Activated CD4-positive, alpha-beta T cell treated with anti-CD3 and anti-CD28 coated beads, Interleukin-2, amount 50 U/mL, for 16 hours (primary cell): ENCODE measurements at places on chromosomes 6 and 20.

- DNase-seq: no peak
Observed at GRCh38 chr20:10065154-10065833, 30.5 kb downstream of the ANKEF1 start.

DNA sequence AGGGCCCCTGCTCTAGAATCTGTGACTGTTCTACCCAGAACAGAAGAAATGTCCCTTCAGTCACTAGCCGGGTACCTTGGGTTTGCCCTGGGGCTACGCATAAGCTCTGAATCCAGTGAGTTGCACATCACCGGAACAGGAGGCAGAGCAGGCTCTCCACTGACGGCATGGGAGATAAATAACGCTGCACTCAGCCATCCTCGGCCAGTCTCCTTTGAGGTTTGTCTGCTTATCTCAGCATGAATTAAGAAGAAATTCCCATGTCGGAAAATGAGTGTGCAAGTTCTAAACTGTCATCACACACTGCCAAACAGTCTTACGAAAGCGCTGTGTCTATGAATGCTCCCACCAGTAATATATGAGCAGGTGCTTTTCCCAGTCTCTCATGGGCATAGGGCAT lies 90.8 kb downstream of the FAM50B start:
- DNase-seq: no peak

DNA sequence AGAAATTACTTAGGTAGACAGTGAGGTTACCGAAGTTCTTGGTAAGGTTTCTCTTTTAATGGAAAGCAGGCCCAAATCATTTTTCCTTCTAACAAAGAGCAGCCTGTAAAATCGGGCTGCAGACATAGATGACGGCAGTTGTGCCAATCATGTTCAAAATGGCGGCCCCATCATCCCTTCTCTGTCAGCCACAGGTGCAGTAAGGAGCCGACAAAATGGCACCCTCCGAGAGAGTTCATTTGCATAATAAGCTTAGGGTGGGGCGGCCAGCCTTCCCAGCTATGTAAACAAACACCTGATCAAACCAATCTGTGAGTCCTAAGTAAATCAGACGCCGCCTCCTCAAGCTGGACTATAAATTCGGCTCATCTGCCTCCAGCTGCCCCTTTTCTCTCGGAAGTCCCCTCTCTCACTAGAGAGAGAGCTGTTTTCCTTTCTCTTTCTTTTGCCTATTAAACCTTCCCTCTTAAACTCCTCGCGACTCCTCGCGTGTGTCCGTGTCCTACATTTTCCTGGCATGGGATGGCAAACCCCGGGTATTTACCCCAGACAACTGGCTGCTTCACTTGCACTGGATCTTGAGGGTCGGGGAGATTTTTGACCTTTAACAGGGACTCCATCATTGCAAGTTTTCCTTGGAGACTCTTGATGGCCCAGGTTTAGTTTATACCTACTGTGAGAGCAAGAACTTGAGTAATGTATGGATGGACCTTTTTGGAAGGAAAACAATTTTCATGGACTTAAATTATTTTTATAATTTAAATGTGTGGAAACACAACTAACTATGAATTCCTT lies 8.9 kb upstream of the DDR1 start:
- DNase-seq: no peak

DNA sequence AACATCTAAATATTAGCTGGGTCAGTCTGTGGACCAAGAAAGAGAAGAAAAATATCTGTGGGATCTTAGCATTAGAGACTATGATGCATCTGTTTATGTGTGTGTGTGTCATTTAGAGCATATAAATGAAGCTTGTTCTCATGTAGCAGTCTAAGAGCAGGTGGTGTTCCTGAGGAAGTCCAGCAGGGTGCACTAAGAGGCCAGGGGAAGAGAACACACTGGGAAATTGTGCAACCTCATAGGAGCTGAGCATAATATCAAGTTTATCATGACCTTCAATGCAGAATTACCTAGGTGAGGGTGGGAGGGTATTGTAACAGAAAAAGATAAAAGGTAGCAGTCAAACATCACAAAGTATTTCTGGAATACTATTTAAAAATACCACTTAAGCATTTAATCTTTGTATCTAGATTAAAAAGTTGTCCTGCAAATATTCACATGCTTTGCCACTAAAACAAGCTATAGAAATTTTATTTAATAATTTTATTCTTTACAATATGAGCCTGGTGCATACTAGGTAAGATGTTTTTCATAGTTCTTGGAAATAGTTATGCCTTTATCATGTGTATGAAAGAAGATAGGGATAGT lies 80.5 kb downstream of the SMPDL3A start:
- DNase-seq: peak; percentile 12

- no peak for DNase-seq
Observed at GRCh38 chr20:19688031-19688806, 69.8 kb upstream of the RIN2 start.

- DNase-seq: no peak
Observed at GRCh38 chr6:131062241-131063027, 611 bp downstream of the EPB41L2 start.

- DNase-seq: no peak
Observed at GRCh38 chr20:48653706-48654051, 174.1 kb downstream of the PREX1 start.

DNA sequence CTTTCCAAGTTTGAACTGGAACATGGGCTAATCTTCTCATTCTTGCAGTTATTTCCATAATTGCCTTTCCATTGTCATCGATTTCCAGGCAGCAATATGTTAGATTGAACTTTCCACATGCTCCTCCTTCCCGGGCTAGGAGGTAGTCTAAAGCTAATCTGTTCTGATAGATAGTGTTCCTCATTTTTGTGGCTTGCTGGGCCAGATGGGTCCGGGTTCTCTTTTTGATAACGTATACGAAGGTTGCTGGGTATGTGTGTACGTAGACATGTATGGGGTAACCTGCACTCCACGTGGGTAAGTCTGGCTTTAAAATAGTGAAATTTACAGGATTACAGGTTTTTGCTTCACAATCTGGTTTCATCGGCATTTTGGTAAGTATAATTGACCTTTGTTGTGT lies 14.0 kb upstream of the GMPR start:
- DNase-seq: no peak

DNA sequence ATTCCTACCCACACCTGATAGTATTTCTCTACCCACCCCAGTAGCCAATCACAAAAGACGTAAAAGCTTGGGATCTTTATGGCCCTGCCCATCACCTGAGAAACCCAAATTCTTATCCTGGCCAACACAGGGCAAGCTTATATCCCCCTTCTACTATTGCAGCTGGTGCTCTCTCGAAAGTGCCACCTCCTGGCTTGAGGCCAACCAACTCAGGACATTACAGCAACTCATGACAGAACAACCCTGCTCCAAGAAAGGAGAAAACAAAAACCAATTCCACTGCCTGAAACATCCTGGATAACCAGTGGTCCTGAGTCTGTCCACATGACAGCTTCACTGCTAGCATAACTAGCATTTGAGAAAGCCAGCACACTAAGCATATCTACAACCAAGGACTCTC lies 97.9 kb downstream of the CFAP61 start:
- no peak for DNase-seq

GRCh38 chr6:149060300-149060984 lies 257.1 kb upstream of the TAB2 start:
- DNase-seq: peak; percentile 68

DNA sequence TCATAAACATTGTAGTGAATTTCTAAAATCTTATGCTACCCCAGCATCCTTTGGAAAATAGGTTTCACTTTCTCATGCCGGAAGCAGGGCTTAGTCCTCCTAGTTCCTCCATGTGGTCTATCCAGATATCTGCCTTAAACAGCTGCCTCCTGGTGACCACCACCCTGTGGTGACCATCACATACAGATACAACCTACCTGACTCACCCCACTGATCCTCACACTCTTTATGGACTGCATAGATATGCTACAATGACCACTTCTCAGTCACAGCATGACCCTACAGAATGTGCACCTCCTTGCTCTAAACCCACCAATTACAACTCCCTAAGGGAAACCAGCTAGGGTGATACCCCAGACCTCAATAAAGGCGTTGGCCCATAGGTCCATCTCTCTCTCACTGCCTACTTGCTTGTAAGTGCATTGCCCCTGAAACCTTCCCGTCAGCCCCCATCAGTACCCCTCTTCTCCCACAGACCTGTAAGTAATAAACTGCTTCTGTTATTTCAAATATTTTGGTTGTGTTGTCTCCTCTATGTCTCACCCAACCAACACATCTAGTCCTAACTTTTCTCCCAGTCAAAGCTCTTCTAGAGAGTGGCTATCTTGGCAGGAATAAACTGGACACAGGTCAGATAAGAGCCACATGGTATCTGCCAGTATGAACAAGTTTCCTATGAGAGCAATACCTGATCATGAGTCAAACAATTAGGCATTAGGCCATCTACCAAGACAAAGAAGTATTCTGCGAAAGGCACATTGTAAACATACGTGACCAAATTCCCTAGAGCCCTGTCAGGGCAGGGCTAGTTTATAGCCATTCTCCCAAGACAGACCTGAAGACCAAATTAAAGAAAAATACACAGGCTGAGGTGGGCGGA lies 39.4 kb upstream of the PLEKHG1 start:
- DNase-seq: no peak

GRCh38 chr6:140027219-140027618 lies 652.8 kb upstream of the CITED2 start:
- DNase-seq: no peak

- peak; percentile 81 for DNase-seq
Observed at GRCh38 chr6:87714093-87714842, 12.2 kb upstream of the AKIRIN2 start.

- DNase-seq: no peak
Observed at GRCh38 chr6:127496471-127496870, 22.7 kb downstream of the MTCL3 start.

GRCh38 chr20:48180024-48180423 lies 394.7 kb upstream of the SULF2 start:
- no peak for DNase-seq

GRCh38 chr20:38311491-38311890 lies 7.5 kb downstream of the BPI start:
- DNase-seq: no peak

DNA sequence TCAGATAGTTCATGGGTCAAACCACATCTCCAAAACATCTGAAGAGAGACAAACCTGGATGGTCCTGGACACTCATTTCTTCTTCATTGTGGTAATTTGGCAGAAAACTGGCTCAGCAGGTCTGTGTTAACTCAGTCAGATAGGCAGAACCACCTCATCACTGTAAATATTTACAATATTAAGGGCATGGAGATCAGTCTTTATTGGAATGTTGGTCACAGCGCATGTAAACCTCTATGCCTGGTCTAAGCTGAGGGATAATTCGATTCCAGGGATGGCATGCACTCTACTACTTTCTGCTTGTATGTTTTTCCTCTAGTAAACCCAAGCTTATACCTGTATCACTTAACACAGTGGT lies 4.0 kb upstream of the TBC1D7 start:
- DNase-seq: no peak

DNA sequence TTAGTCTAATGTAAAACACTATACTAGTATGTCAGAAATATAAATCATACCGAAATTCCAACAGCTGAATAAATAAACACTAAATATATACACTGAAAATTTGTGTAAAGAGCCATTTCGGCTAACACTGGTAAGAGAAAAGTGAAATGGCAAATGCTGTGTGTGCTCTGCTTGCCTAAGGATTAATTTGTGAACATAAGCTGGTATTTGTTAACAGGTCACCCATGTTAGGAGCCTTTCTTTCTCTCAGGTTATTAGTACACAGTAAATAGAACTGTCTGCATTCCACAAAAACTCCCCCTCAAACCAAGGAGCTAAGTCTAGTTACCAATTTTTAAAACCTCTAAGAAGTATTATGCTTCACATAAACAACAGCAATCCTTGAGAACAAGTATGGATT lies 27.0 kb downstream of the ELOVL5 start:
- DNase-seq: no peak

GRCh38 chr6:119881416-119881815 lies 531.9 kb upstream of the MAN1A1 start:
- no peak for DNase-seq

DNA sequence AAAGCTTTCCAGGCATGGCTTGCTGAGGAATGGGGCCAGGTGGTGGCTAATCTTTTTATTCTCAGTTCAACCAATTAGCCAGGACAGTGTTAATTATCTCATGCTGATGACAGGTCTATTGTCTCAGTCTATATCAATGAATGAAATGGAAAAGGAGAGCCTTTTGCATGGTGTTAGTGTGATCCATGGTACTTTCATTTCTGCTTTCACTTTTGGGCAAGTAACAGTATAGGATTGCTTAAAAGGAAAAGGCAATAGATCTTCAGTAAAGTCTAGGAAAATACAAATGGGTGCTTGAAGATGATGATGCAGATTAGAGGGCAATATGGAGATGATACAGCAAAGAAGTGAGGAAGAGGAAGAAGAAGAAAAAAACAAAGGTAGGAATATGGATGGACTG lies 430.3 kb downstream of the TFAP2A start:
- DNase-seq: no peak

- DNase-seq: no peak
Observed at GRCh38 chr6:123203928-123204327, 207.9 kb downstream of the CLVS2 start.

DNA sequence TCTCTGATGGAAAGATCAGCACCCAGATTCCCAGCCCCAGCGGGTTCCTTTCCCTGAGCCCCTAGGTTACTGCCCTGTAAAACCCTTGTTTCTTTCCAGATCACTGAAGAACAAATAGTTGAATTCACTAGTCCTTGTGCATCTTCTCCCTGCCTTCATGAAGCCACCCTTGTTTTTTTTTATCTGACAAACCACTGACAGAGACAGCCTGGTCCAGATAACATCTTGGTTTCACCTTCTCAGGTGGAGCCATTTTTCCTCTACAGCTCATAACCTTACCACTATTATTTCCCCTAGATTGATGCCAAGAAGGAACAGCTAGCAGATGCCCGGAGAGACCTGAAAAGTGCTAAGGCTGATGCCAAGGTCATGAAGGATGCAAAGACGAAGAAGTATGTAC lies 15.9 kb upstream of the PLCG1 start:
- no peak for DNase-seq

GRCh38 chr6:109406196-109406595 lies 23.9 kb upstream of the CD164 start:
- no peak for DNase-seq

GRCh38 chr20:44050925-44051660 lies 135.9 kb downstream of the JPH2 start:
- no peak for DNase-seq

DNA sequence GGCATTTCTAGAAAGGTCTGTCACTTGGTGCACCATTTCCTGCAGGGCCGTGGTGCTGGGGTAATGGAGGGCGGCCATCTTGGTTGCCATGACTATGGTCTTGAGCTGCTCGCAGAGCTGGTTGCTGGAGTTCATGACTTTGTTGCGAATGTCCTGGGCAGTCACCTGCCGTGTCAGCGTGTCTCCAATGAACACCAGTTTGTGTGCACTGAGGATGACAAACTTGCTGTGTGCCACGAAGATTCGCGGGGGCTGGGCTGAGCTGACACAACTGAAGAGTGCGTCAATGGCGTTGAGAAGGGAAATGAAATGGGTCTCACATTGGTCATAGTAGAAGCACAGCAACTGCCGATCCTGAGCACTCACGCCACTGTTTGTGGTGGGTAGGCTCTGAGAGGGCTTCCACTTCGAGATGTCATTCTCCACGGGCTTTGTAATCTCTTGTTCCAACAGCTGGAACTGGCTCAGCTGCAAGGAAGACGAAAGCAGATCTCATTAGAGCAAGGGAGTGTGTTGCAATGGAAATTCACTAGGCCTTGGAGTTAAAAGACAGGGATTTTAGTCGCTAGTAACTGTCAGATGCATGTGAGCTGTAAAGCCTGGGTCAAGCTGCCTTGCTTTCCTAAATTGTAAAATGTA lies 47.1 kb downstream of the NEDD9 start:
- DNase-seq: no peak
